ENCODE measurements at places on chromosomes 1 and 21.

DNA sequence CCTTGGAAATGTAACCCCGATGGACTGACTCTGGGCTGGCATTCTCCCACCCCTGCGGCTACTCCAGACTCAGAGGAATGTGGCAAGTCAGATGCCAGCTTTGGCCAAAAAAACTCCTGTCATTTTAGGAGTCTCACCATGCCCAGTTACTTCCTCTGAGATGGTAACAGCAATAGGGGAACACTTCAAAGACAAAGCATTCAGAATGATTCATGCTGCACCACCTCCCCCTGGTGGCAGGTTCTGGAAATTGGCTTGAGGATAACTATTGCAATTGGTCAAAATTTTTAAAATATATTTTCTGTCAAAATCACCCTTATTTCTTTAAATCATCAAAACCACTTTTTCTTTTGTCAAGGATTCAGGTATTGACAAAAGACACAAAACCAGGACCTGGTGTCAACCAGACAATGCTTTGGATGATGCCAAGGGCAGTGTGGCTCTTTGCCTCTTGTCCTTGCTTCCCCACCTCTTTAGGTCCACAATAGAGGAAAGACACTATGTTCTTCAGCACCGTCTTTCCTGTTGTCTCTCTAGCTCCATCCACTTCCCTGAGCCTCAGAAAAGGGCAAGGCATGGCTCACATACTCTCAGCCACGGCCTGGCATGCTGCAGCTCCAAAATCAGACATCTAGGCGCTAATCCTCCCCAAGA is 9.9 kb upstream of the CDCA8 start:
- DNase-seq: peak; percentile 62

DNA sequence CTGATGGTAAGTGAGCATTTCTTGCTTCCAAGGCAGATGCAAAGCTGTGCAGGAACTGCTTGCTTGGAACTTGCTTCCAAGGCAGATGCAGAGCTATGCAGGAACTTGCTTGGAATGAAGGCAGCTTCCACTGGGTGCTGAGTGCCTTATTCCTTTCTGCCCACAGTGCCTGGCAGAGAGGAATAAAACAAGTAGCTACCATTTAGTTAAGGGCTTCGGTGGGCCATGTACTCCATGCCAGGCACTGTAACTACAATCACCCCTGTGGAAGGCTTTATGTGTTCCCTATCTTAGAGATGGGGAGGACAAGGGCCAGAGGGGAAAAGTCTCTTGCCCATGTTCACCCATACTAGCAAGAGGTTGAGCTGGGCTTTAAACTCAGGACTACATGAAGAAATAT is 8.3 kb downstream of the MROH7 start:
- DNase-seq: no peak

- peak; percentile 38 for DNase-seq
These were observed 2.2 kb downstream of the FAM89A start for GRCh38 chr1:231037585-231038517.

- peak; percentile 91 for DNase-seq
These were observed 25.3 kb downstream of the TMEM51 start for GRCh38 chr1:15178571-15179484.

DNA sequence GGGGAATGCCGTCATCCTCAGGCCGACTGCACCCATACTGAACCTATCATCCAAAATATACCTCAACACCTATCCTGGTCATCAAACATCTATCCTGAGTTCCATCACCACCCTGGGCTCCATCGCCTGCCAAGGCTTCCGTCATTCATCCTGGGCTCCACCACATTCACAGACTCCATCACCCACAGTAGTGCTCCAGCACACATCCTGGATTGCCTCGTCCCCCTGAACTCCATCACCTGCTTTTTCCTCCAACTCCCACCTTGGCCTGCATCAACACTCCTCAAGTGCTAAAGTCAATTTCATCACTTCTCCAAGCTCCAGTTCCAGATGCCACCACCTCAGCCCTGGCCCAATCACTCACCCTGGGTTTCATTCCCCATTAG is 7.8 kb downstream of the MAP3K6 start:
- DNase-seq: no peak

GRCh38 chr21:25670726-25671125 is 31.7 kb downstream of the JAM2 start:
- DNase-seq: no peak

DNA sequence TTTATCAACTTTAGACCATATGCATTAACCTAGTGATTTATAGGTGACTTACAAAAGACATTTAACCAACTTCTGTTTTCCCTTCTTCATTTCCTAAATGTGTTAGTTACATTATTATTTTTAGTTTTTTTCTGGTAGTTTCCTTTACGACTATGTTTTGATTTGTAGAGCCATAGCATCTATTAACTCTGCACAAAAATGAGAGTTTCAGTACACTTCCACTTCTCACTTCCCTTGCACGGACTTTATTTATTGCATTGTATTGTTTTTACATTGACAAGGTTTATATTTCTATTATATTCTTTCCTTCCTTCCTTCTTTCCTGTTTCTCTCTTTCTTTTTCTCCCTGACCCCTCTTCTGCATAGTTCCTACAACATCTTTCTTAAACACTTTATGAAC is 14.7 kb downstream of the PKN2 start:
- no peak for DNase-seq

DNA sequence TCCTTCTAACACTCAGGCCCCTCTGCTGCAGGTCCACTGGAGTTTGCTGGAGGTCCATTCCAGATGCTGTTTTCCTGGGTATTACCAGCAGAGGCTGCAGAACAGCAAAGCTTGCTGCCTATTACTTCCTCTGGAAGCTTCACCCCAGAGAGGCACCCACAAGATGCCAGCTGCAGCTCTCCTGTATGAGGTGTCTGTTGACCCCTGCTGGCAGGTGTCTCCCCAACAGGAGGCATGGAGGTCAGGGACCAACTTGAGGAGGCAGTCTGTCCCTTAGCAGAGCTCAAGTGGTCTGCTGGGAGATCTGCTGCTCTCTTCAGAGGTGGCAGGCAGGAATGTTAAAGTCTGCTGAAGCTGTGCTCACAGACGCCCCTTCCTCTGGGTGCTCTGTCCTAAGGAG is 204.8 kb downstream of the FCRL5 start:
- DNase-seq: no peak

DNA sequence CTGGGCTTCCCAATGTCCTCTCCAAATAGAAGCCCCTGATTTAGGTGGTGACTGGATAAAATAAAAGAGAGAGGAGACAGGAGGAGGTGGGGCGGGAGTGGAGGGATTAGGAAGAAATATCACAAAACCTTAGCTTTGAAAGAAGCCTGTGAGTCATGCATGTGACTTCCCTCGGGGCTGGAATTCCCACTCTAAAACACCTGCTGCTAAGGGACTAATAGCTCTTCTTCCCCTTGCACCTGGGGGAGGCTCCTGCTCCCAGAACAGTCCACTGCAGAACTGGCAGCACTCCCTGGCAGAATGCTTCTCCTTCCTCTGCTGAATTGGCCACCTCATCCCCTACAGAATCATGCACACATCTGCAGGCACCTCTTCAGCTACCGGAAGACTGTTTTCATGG is 207.2 kb downstream of the ATG4C start:
- DNase-seq: no peak

DNA sequence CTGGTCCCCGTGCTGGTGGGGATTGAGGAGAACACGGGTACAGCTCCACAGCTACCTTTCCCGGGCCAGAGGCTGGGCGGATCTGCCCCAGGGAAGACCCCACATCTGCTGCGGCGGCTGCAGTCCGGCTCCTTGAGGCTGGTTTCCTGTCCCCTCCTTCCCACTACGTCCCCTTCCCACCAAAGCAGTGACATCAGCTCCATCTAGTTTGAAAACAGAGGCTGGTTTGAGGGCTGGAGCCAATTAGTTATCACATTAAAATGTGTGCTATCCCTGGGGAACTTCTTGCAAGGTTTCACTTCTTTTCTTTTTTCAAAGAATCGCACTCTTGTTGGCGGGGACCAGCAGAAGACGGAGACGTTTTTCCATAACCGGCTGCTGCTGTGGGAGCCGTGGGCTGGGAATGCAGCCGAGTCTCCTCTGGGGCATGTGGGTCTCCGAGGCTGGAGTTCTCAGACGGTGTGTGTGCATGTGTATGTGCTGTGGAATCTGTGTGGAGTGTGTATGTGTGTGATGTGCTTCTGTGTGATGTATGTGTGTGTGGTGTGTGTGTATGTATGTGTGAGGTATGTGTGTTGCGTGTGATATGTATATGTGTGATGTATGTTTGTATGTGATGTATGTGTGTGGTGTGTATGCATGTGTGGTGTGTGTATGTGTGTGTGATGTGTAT is 8.9 kb upstream of the PCBP3 start:
- DNase-seq: peak; percentile 70

GRCh38 chr1:66984491-66984890 is 59.7 kb downstream of the MIER1 start:
- no peak for DNase-seq

DNA sequence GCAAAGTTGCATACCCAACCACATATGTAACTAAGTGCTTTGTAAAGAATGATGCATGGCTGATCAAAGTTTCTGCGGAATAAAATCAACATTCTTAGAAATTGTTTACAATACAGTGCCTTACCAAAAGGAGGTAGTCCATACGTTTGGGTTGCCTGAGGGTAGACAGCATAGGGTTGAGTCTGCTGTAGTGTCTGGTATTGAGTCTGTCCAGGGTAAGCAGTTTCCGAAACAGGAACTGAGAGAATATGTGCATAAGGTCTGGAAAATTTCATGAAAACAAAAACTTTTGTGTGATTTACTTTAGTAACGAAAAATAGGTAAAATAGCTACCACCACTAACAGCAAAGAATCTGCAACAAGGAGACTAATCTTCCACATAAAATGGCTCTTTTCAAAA is 53.0 kb downstream of the EYA3 start:
- DNase-seq: no peak

- no peak for DNase-seq
These were observed 27.4 kb downstream of the DUSP10 start for GRCh38 chr1:221714227-221715152.

- no peak for DNase-seq
These were observed 246.6 kb upstream of the CHRM3 start for GRCh38 chr1:239139801-239140200.

- DNase-seq: no peak
These were observed 19.6 kb downstream of the CDKN2C start for GRCh38 chr1:50989694-50990093.

- DNase-seq: no peak
These were observed 29.8 kb downstream of the HYI start for GRCh38 chr1:43423672-43424550.

- no peak for DNase-seq
These were observed 2.1 kb downstream of the BGLAP start for GRCh38 chr1:156244126-156244525.

GRCh38 chr1:243244432-243244841 is 10.6 kb downstream of the CEP170 start:
- DNase-seq: no peak

GRCh38 chr1:244952940-244953339 is 88.6 kb upstream of the HNRNPU start:
- no peak for DNase-seq

DNA sequence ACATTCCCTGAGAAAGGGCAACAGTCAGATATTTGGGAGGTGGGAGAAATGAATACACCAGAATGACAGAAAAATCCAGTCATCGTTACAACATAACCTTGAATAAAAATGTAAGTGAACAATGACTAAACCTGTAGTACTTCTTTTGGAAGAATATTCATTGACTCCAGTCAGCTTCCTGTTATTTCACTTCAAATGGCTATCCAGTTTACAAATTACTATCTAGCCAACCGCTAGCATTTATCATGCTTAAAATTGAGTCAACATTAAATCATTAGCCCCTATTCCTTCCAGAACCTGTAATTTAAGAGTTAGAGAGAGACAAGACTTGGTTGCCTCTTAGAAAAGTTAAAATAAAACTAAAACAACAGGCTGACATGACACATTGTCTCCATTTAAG is 33.6 kb downstream of the WLS start:
- DNase-seq: no peak

GRCh38 chr21:42262831-42263231 is 43.9 kb downstream of the ABCG1 start:
- DNase-seq: no peak

GRCh38 chr1:182841368-182841988 is 2.3 kb downstream of the DHX9 start:
- peak; percentile 12 for DNase-seq

GRCh38 chr1:235105051-235106043 is 23.3 kb downstream of the TOMM20 start:
- DNase-seq: no peak

- DNase-seq: no peak
These were observed 350.3 kb downstream of the RWDD3 start for GRCh38 chr1:95584315-95584714.

GRCh38 chr1:76299036-76299435 is 224.5 kb downstream of the ST6GALNAC3 start:
- DNase-seq: no peak

DNA sequence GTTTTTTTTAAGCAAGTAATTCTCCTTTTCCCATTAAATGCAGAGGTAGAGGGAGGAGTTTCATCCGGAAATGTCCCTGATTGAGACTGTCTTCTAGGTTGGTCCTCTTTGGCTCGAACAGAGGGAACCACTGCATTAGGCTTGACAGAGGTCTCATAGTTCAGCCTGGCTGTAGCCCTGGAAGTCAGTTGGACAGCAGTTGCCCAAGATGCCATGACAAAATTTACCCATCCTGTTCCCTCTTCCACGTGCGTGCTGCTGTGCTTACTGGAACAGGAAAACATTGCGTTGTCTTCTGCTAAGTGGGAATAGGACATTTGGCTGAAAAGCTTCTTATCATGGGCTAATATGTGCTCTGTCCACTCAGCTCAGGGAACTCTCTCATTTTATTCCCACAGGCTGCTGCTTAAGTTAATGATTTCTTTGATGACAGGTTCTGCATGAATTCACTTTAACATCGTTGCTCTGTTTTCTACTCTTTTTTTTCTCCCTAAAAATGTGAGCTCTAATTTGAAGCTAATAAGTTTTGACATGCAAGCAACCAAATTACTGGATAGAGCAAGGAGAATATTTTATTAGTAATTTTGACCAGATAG is 18.0 kb downstream of the KCNK1 start:
- DNase-seq: no peak

GRCh38 chr1:111085676-111086075 is 54.2 kb downstream of the DRAM2 start:
- no peak for DNase-seq

DNA sequence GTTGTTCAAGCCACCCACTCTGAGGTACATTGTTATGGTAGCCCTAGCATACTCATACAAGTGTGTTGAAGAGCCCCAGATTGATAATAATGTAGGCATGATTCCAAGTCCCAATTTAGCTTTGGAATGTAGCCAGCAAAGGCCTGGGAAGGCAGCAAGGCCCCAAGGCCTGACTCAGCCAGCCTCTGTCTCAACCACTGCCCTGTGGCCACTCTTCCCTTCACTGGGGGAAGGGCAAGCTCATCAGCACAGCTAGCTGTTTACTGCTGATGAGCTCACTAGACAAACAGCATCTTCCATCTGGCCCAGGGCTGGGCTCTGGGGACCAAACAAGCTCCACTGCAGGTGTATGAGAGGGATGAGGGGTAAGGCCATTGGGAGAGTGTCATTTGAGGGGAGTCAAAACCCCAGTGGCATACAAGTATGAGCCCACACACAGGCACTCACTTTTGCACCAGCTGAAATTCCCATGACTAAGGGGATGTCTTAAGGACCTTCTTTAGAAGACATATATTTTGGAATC is 2.2 kb upstream of the IRF6 start:
- DNase-seq: peak; percentile 97

Data from brain microvascular endothelial cell (primary cell).